ELF-1 (cell line): ENCODE measurements at places on chromosomes 5 and 9.

DNA sequence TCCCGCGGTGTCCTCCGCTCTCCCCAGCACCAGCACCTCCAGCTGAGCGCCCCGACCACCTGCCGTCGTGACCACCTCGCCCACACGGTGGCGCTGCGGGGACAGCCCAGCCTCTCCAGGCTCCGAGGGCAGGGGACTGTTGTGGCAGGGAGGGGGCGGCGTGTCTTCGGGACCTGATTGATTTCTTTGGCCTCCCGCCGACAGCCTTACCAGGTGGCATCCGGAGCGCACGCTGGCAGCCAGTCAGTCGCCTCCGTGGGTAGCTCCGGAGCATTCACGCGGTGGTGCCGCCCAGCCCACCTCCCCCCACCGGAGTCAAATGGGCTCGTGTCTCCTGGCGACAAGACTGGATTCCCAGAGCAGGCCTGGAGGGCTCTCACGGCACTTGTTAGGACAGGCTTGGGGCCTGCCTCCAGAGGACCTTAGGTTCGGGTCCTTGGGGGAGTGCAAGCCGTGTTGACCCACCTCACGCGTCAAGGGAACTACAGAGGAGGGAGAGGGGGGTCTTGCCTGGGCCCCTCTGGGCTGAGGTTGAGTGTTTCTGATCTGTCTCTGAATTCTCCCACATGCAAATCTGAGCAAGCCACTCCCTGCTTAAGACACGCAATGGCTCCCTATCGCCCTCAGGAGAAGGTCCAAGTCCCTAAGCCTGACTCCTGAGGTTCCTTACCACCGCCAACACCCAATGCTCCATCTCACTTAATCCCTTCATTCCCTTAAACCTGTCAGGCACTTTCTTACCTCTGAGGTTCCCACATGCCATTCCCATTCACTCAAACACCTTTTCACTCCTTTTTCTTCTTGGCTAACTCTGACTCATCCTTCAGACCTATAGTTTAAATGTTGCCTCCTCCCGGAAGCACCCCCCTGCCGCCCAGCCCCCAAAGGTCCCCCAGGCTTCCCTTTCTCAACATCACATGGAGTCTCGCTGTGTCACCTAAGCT lies 51.2 kb upstream of the GGTA1 start:
- peak; percentile 97 for DNase-seq

- DNase-seq: no peak
Observed at GRCh38 chr9:124454791-124455443, 4.7 kb downstream of the ADGRD2 start.

DNA sequence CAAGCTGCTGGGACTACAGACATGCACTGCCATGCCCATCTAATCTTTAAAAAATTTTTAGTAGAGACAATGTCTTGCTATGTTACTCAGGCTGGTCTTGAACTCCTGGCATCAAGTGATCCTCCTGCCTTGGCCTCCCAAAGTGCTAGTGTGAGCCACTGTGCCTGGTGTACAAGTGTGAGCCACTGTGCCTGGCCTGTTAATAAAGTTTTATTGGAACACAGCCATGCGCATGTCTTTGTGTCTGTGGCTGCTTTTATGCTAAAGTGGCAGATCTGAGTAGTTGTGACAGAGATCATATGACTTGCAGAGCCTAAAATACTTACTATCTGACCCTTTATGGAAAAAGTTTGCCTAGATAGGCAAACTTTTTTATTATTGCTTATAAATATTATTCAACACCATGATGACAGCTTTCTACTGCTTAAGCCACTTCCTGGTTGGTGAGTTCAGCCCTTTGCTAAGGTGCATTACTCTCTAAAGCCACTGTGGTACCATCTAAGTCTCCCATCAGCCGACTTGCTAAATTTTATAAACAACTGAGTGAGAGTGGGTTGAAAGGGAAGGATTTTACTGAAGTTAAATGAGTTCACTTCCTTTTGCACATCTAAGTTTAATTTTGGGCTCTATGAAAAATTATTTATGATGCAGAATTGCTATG lies 133.5 kb downstream of the RASGRF2 start:
- no peak for DNase-seq

GRCh38 chr5:33641744-33642505 lies 201.2 kb downstream of the TARS1 start:
- no peak for DNase-seq

DNA sequence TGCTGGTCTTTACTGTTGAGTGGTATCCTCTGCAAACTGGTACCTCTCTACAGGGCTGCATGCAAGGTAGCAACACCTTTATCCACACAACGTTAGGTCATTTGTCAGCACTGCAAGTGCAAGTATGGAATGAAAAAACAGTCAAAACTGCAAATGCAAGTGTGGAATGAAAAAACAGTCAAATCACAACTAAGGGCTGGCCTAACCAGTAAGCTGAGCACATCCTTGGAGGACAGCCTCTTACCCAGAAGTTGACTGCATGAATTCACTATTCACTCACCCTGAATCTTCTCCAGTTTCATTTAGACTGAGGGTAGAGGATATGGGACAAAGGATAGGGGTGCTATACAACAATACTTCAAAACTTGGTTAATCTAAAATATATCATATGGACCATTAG lies 158.4 kb downstream of the PPP2R2B start:
- no peak for DNase-seq

- DNase-seq: no peak
Observed at GRCh38 chr9:15372455-15372854, 50.2 kb upstream of the SNAPC3 start.

- DNase-seq: peak; percentile 85
Observed at GRCh38 chr9:91948597-91949391, 1.2 kb downstream of the ROR2 start.

GRCh38 chr5:172482156-172483020 lies 28.1 kb upstream of the SH3PXD2B start:
- no peak for DNase-seq

DNA sequence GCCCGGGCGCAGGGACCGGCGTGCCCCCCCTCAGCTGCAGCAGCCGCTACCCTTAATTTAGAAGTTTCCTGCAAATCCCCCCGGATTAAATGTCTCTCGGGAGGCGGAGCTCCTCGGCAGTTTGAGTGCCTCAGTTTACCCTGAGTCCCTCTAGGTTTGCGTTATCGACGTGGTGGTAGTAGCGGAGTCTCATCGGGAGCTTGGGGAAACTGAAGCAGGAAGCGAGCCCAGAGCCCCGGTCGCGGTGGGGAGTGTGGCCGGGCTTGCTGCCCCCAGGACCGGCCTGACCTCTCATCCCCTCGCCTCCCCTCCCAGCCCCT lies 529 bp upstream of the TPM2 start:
- no peak for DNase-seq

GRCh38 chr5:150485693-150486401 lies 22.1 kb upstream of the NDST1 start:
- DNase-seq: no peak

- no peak for DNase-seq
Observed at GRCh38 chr5:29642601-29643000, 1550.9 kb upstream of the CDH6 start.

- DNase-seq: peak; percentile 36
Observed at GRCh38 chr5:35920890-35921289, 17.5 kb downstream of the CAPSL start.

DNA sequence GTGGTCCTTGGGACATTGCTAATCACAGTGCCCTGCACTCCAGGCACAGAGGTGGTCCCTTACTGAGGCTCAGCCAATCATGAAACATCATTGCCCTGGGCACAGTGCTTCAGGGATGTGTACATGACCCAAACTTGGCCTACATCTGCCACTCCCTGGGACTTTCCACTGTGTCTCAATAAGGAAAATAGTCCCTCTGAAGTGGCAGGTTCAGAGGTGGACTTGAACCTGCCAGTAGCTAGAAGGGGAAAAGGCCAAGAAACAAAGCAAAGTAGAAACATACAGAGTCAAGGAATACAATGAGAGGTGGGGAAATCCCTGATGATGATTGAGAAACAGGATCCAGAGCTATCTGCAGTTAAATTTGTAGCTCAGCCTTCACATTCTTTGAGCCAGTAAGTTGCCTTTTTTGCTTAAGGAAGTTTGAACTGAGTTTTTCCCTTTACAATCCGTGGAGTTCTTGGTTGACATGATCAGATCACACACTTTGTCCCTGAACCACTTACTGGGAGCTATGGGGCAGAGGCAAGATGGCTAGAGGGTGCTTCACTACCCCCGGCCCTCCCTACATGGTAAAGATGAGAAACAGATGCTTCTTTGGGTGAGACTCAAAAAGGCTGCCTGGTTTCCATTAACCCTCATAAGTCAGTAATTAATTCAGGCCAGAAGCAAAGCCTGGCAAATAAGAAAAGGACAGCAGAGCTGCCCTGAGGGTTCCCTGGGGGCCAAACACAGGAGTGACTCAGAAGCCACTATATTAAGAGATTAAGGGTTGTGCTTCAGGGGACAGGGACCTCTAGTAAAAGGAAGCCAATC lies 57.6 kb downstream of the SH3TC2 start:
- DNase-seq: peak; percentile 18

GRCh38 chr5:57137401-57137800 lies 36.5 kb upstream of the GPBP1 start:
- no peak for DNase-seq

- DNase-seq: no peak
Observed at GRCh38 chr5:35374584-35374983, 144.3 kb upstream of the PRLR start.

GRCh38 chr5:135476615-135477581 lies 24.7 kb upstream of the TIFAB start:
- DNase-seq: no peak

DNA sequence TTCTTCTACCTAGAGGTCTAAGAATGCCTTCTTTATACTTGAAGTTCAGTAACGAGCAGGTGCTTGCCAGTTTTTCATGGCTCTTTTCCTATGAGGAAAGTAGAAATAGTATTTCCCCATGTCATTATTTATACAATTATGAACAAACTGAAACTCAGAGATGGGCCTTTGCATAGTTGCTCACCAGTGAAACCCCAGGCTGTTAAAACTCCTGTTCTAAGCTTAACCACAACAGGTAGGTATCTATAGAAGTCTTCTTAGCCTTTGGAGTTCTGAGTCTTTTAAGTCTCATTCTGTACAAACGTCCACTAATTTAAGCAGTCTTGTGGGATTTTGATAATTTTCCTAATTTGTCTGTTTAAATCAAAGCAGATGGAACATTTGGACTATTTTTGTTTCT lies 90.1 kb downstream of the STARD4 start:
- DNase-seq: no peak

DNA sequence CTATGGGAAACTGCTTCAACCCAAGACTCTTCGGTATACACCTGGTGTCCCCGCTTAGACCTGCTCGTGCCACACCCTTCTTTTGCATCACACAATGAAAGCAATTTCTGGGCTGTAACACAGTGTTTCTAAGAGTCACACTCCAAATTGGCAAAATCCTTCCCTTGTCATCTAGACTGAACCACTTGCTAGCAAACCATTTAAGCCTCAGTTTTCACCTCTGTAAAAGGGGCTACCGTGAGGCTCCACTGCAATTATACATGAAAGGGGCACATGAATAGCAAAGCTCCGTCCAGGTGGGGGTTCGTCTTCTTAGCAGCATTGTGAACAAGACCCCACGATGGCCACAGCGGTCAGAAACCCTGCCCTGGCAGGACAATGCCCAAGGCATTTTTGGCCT lies 166.8 kb downstream of the PAX5 start:
- DNase-seq: no peak

GRCh38 chr5:178213003-178213461 lies 8.7 kb downstream of the HNRNPAB start:
- no peak for DNase-seq

DNA sequence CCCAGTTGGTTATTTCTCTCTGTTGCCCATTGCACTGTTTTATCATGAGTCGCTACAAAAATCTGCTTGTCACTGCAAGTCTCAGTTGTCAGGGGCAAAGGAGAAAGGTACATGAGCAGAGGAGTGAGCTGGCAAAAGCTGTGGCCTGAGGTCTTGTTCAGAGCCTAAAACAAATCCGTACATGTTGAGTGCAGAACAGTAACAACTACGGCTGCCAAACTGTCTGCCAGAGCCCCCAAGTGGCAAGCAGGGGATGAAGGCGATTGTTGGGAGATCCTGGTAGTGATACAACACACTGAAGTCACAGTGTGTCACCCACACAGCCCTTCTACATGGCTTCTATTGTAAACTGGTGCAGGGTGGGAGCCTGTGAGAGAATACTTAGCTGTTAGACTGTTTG lies 50.9 kb downstream of the BRINP1 start:
- DNase-seq: peak; percentile 21

DNA sequence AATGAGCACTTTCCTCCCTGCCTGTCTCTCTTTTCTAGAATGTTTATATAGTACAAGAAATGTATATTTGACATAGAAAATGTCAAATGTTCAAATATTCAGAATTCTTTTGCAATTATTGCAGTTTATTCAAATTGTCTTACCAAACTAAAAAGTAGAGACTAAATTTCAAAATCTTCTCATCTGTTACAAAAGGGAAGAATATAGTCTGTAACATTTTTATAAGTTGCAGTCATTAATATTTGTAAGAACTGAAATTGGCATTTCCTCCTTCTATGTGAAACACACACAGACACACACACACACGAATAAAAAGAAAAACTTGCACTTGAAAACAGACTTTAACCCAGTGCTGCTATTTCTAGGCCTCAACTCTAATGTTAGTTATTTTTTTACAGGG lies 56.4 kb downstream of the NR3C1 start:
- no peak for DNase-seq

DNA sequence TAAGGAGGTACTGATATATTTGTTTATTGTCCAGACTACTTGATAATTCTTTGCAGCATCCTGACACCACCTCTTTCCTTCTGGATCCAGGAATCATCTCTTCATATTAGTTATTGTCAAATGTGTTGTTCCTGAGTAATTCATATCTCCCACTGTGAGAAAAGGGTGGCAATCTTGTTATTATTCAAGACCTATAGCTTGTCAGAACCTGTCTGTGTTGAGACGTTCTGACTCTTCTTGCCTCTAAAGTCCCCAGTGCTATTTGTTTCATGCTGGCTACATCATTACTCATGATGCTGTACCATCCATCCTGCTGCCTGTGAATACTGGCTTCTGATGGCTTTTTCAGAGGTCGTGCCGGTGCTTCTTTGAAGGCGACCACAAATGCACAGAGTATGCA lies 68.7 kb upstream of the TAF11L2 start:
- DNase-seq: no peak

GRCh38 chr5:145557345-145557744 lies 277.8 kb downstream of the PRELID2 start:
- no peak for DNase-seq

GRCh38 chr5:132460846-132461568 lies 29.6 kb downstream of the IRF1 start:
- DNase-seq: no peak

GRCh38 chr5:77882670-77883257 lies 106.6 kb upstream of the TBCA start:
- DNase-seq: no peak
